Stimulated activated CD4-positive, alpha-beta T cell treated with anti-CD3 and anti-CD28 coated beads, TNF-alpha, amount 100 ng/mL, for 4 hours (primary cell): ENCODE measurements at places on chromosomes 2 and 18.

DNA sequence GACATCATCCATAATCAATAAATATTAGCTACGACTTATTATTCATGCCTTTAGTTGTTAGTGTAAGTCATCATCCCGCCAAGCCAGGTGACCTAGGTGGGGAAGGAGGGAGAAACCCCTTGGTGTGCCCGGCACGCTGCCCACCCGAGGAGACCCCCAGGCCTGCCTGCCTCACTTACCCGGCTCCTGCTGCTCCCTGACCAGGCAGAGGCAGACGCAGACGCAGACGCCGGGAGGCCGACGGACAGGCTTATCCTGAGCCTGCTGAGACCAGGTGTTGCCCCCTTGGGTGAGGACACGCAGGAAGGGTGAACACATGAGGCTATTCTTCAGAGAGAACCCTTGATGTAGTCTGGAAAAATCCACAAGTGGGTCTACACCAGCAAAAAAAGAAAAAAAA is 401.8 kb downstream of the GALR1 start:
- no peak for DNase-seq

- no peak for DNase-seq
Measured at GRCh38 chr2:139078376-139078775, 298.2 kb upstream of the NXPH2 start.

DNA sequence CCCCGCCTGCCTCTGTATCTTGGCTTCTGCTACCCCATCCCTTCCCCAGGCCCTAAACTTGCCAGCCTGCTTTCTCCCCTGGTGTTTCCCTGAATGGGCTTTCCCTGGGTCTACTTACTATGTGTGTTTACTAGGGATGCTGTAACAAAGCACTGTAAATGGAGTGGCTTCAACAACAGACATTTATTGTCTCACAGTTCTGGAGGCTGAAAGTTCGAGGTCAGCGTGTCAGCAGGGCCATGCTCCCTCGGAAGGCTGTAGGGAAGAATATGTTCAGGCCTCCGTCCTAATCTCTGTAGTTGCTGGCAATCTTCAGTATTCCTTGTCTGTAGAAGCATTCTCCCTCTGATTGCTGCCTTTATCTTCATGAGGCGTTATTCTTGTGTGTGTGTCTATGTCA is 113.6 kb downstream of the DDX1 start:
- DNase-seq = no peak

DNA sequence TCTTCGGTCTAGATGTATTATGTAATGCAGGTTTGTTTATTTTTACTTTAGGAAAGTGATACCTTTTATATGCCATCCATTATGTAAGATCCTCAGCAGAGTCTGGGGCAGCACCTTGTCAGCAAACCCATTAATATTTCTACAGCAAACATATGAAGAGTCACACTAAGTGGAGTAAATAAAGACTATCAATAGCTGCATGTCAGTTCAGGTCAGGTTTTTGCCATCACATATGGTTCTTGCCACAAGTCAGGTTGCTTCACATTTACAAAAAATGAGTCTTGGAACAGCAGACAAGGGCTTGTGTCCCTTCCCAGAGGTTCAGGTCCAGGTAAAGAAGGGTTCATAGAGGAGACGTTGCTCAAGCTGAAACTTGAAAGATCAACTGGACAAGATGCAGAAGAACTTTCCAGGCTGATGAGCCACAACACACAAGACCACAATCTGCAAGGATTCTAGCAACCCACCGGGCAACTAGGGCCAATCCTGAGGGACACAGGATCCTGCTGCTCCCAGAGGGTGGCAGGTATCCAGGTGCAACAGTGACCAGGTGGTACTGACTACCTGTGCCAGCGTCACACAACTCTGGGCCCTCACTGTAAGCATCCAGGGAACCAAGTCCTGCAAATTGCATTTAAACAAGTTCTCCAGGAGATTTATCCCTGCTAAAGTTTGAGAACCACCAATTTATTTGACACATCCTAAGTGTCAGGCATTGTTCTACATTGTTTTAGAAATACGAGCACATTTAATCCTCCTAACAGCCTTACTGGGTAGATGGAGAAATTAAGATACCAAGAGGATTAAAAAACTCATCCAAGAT is 215.8 kb downstream of the ALPK2 start:
- DNase-seq = no peak

GRCh38 chr2:140658760-140659692 is 1471.8 kb downstream of the LRP1B start:
- no peak for DNase-seq
